ENCODE measurements at places on chromosomes 5 and 9.

DNA sequence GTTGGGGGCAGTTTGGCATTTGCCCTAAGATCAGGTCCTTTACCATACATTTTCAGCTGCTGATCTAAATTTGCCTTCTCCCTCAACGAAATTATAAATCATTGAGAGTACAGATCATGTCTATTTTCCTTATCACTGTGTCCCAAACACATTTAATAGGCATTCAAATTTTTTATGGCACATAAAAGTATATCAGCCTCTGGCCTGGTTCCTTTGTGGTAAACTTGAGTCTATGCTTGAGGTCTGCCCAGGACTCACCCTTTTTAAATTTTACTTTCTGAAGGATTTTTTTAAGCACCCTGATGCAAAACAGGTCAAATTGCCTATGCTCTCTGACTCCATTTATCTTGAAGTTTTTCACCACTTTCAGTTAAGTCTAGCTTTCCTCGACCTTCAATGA, 163.6 kb upstream of the GRIN3A start:
- no peak for DNase-seq

DNA sequence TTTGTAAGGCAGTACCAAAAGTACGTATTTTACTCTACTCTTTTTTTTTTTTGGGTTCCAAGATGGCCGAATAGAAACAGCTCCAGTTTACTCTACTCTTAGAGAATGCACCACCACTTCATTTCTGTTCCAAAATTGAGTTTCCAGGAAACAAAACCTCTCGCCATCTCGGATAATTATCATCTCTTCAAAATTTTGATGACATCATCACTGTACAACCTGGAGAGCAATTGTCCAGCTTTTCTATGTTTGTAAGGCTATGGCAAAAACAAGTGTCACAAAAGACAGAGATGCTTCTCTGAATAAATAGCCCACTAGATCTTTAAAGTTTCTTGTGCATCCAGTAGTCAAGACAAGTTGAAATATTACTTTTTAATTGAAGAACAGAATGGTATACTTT, 1631.9 kb upstream of the CDH6 start:
- no peak for DNase-seq

DNA sequence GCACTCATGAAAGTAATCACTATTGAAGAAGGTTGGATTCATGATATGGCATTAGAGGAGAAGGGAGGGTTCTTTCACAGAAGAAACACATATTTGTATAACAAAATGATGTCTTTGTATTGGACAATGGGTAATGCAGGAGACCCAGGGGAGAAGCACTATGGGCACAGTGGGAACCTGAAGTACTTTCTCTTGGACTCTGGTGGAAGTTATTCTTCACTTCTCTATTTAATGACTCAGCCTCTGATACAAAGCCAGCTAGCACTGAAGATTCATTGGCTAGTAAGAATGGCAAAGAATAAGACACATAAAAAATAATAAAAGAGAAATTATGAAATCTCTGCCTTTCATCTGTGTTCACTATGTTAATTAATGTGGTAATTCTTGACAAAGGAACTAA, 149.9 kb upstream of the PRR16 start:
- no peak for DNase-seq

DNA sequence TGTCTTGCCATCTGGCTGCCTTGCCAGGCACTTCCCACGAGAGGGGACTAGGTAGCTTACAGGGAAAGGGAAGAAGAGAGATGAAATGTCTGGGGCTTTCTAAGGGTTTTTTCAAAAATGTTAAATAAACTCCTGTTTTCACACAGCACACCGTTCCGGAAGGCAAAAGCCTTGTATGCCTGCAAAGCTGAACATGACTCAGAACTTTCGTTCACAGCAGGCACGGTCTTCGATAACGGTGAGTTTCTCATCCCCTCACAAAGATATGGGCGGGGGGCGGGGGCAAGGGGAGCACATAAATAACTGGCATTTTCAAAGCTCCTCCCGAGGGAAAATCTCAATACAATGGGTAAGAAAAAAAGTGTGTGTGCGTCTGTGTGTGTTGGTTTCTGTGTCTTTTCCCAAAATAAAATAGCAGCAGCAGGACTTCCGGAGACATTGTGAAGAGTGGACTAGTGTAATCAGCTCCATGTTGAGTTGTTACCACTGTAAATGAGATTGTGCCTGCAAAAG, 189.6 kb downstream of the NR3C1 start:
- DNase-seq: no peak

GRCh38 chr5:73909474-73909873, 283.5 kb downstream of the ARHGEF28 start:
- no peak for DNase-seq

- DNase-seq: no peak
These were observed 71.8 kb downstream of the PRRT1B start for GRCh38 chr9:131616983-131617604.

- DNase-seq: no peak
These were observed 200.6 kb upstream of the ZNF618 start for GRCh38 chr9:113675475-113675941.

- DNase-seq: no peak
These were observed 82.1 kb downstream of the TMEM232 start for GRCh38 chr5:110644357-110644756.

- DNase-seq: no peak
These were observed at the start of gene PLPP7 for GRCh38 chr9:131289301-131290035. Gene PLPP7 (plus strand): TSS chr9:131289723. CDS start chr9:131289998, 275 bp downstream.

DNA sequence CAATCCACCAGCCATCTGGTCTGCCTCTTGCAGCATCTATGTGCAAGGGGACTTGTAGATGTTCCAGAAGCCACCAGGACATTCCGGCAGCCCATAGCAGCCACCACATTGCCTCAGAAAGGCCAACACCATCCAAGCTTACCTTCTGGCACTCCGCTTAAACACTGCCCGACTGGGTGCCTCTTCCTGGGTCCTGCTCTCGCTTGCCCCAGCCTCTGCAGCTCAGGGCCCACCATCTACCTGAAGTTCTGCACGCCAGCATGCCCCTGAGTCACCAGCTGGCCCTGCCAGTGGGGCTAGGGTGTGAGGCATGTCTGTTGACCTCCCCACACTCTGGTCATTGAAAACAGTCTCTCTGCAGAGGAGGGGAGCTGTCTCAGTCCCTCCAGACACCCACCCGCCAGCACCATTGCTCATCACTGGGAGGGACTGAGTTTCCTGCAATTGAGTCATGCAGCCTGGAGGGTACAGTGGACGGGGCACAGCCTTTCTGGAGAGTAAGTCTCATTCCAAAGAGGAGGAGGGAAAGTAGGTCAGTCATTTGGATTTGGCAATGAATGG, 16.9 kb upstream of the COL5A1 start:
- no peak for DNase-seq

DNA sequence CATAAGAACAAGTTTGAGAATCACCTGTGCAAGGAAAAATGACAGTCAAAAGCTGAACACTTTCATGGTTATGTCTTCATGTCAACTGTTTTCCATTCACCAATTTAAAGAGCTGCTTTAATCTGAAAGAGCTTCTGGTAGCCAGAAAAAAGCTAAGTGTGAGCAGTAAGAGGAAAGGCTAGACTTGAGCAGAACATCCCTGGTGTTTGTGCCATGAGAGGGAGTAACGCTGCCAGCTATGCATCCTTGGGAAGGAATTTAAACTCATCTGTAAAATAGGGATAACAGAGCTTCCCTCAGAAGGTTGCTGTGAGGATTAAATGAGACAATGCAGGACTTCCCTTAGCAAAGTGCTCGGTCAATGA, 193.7 kb downstream of the MAPKAP1 start:
- DNase-seq: no peak

DNA sequence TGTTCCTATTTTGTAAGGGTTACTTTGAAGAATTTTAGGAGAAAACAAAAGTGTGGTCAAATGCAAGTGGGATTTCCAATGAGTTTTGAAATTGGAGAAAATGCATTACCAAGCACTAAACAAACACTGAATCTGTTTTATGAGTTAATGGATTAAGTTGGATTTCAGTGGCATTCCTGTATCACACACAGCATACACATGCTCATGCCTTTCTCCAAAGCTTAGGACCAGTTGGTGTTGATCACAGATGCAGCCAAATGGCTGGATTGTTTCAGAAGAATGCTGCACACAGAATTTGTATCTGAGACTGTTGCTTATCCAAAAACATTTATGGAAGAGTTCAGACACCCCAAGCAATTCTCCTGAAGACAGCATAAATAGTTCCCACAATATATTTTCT, 611.1 kb downstream of the ACTL7B start:
- DNase-seq: no peak

DNA sequence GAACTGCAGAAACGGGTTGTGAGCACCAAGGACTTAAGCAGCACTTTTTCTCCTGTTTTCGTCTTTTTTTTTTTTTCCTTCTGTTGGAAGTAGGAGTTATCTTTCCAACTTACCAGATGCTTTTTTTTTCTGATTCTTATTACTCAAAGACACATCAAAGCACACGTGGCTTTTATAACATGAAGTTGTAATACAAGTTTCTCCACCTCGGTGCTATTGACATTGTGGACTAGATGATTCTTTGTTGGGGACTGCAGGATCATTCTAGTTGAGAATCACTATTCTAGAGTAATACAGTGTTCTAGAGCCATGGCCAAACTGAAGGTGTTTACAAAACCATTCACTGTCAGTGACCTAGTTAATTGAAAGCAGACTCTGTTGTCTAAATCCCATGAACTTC, 51.5 kb downstream of the MYO10 start:
- DNase-seq: no peak

DNA sequence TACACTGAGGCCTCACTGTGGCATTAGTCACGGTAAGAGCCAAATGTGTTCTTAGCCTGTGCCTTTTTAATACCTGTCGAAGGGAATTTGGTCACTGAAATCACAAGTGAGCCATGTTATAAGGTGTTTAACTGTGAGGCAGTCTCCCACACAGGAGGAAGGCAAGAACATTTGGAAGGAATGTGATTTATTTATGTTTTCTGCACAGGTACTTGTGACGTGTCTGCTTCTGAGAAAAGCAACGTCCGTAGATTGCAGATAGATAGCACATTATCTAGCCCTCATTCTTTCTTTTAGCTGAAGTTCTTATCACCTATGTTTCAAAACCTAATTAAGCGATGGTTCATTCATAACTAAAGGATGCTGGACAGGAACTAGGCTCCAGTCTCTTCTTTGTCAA, 19.0 kb upstream of the SMARCA2 start:
- DNase-seq: no peak

GRCh38 chr5:137609127-137609526, 110.0 kb upstream of the SPOCK1 start:
- no peak for DNase-seq

DNA sequence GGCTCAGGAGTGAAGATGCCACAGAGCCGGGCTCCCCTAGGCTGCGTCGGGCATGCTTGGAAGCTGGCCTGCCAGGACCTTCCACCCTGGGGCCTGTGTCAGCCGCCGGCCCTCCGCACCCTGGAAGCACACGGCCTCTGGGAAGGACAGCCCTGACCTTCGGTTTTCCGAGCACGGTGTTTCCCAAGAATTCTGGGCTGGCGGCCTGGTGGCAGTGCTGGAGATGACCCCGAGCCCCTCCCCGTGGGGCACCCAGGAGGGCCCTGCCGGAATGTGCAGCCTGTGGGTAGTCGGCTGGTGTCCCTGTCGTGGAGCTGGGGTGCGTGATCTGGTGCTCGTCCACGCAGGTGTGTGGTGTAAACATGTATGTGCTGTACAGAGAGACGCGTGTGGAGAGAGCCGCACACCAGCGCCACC, 113.1 kb downstream of the RXRA start:
- DNase-seq: no peak

- DNase-seq: no peak
These were observed 244.8 kb downstream of the ADGRV1 start for GRCh38 chr5:90803381-90803780.

DNA sequence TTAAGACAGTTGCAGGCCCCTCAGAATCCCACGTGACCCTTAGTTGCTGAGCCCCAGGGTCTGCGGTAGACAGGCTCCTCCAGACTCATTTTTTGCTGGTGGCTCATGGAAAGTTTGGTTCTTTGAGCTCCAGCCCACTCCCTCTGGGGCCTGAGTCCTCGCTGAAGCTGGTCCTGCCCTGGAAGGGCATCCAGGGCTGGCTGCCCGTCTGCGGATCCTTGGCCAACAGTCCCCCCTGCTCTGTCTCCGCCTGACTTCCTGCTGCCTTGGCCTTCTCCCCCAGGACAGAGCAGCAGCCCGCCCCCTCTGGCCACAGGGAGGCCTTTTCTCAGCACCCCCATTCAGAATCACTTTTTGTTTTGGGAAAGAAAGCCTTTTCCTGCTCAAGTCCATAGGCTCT, 24.4 kb downstream of the SLC6A7 start:
- no peak for DNase-seq

DNA sequence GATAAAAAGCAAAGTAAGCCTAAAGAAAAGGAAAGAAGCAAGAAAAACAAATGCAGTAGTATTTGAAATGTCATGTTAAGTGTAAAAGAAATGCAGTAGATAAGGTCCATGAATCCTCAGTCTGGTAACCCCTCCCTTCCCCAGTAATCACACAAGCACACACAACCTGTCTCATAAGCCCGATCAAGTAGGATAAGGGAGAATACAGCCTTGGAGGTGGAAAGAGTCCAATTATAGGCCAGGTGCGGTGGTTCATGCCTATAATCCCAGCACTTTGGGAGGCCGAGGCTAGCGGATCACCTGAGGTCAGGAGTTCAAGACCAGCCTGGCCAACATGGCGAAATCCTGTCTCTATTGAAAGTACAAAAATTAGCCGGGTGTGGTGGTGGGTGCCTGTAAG, 117.9 kb downstream of the GADD45G start:
- no peak for DNase-seq

GRCh38 chr5:42131081-42131480, 206.0 kb downstream of the FBXO4 start:
- DNase-seq: no peak

DNA sequence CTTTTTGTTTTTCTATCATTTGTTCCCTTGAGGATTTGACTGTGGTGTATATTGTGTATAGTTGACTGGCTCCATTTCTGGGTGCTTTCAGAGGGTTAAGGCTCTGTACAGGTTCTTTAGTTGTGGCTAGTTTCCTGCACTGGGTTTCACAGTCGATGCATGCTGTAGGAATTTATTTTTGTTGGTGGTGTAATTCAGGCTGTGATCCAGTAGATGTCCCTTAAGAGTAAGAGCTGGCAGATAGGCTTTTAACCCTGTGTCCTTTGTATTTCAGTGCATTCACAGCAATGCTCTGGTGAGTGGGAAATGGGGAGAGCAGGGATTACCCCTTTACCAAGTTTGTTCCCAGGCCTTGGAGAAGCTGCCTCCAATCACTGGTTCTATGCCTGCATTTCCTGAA, 112.9 kb downstream of the SPATA31D1 start:
- no peak for DNase-seq

All from activated CD8-positive, alpha-beta memory T cell treated with anti-CD3 and anti-CD28 coated beads for 1 hour (primary cell).